ENCODE measurements at places on chromosomes 16 and 17.

GRCh38 chr17:71033336-71033735 is 864.0 kb downstream of the KCNJ2 start:
- no peak for DNase-seq

DNA sequence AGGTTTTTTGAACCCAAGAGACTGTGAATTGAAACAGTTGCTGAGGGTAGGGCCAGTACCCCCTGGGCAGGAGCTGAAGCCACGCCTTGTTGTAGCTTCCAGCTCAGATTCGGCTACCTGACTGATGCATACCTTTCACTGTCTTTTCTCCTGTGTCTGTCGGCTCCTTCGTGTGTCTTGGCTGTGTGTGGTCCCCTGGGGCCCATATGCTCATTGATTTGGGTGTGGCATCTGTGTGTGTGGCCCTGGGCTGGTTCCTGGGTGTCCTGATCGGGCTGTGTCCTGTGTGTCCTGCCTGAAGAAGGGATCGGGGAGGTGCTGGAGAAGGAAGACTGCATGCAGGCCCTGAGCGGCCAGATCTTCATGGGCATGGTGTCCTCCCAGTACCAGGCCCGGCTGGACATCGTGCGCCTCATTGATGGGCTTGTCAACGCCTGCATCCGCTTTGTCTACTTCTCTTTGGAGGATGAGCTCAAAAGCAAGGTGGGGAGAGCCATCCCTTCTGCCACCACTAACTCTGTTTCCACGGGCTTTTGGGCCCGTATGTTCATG is 20.9 kb downstream of the CASKIN2 start:
- no peak for DNase-seq

GRCh38 chr16:53202398-53202797 is 147.6 kb downstream of the CHD9 start:
- no peak for DNase-seq

DNA sequence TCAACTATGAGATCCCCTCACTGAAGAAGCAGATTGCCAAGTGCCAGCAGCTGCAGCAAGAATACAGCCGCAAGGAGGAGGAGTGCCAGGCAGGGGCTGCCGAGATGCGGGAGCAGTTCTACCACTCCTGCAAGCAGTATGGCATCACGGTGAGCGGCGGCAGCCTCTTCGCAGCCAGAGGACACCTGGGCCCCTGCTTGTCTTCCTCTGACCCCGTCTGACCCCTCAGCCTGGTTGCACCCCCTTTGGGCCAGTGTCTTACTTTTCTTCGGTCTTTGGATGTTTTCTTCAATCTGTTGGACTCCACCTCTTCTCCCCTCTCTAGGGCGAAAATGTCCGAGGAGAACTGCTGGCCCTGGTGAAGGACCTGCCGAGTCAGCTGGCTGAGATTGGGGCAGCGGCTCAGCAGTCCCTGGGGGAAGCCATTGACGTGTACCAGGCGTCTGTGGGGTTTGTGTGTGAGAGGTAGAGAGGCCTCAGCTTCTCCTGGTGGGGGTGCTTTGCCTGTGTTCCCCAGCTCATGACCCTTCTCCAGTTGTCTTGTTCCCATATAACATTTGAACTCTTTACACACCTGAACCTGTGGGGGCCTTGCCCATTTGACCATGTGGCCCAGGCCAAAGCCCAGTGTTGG is 4.4 kb downstream of the CDK5RAP3 start:
- DNase-seq, result no peak

GRCh38 chr17:57603978-57604377 is 141.1 kb downstream of the CCDC182 start:
- DNase-seq, result peak; percentile 62

DNA sequence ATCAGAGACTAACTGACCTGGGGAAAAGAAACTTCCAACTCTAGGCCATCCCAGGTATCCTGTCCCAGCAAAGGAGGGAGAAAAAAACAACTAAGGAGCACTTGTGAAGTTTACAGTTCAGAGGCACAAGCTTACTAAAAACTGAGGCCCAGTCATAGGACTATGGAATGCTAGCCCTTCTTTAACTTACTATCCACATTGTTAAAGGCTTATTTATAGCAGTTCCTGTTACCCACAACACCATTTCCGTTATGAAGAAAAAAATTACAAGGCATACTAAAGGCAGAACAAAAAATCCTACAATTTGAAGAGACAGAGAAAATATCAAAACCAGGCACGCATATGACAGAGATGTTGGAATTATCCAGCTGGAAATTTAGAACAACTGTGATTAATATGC is 159.1 kb downstream of the CDH11 start:
- DNase-seq, result no peak

DNA sequence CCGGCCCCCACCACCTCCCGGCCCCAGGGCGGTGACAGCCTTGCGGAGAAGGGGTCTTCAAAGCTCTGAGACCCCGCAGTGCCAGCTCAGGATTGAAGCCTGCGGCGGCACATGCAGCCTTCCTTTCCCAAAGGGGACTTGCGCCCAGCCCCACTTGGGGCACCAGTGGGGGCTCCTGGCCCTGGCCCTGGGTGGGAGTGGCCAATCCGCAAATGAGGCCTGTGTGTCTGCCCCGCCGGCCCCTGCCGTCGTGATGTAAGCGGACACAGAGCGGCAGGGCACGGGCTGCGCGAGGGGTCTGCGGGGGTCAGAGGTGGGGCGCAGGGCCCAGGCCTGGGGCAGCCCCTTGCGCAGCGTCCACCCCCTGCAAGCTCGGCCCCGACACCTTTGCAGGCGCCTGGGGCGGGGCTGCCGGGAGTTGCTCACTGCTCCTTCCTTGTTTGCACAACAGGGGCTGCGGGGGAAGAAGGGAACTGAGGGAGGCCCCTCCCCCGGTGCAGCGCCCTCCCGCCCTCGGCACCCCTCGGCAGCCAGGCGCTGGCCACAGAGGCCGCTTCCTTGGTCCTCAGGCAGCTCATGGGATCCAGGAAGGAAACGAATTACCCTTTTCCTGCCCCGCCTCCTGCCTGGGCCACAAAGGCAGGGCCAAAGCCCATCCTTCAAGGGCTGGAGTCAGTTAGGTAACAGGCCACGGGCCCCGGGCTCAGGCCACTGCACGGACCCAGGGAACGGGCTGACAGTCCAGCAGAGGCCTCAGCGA is 2.9 kb downstream of the SLC16A3 start:
- DNase-seq, result no peak

DNA sequence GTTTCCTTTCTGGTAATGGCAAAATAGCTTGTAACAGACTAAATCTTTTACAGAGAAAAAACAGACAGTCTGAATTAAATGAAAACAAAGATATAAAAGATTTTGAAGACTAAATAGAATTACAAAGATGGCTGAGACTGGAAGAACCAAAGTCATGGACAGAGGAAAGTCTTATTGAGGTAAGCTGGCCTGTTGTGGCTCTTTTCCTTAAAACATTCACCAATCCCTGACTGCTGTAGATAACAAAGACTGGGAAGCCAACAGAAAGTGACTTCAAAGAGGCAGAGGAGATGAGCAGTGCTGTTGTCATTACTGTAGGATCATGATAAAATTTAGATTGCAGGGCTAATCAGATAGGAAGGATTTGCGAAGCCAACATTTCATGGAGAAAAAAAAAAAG is 517.0 kb downstream of the KIF2B start:
- no peak for DNase-seq

DNA sequence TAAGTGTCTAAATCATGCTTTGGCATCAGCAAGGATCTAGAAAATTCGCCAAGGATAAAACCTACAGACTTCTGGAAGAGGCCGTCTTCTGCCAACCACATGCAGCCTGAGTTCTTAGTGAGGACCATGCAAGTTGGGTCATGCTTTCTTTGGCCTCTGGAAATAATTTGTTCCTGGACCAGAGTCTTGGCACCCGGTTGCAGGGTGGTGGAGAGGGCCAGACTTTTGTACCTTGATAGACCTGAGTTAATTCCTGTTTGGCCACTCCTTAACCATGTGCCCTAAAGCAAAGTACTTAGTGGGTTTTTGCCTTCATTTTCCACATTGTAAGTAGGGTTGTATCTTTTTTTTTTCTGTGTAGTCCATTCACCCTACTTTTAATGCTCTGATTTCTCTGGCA is 283.4 kb upstream of the IRX5 start:
- DNase-seq, result no peak

DNA sequence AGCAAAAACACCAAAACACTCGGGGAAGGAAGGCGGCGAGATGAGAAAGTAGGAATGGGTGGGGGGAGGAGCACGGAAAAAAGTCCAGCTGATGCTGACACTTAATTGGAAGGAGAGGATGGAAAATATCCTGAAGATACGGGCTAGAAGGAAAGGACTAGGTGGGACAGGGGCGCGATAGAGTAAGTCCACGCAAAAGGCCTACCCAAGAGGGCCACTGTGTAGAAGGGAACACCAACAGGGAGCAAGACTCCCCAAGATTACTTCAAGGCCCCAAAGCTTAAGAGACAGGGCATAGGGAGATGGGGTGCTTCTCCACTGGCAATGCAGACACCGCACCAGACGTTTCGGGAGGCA is 736 bp downstream of the APPBP2 start:
- DNase-seq, result no peak

- DNase-seq, result no peak
Observed at GRCh38 chr17:44840936-44841335, 6.7 kb upstream of the HIGD1B start.

Measured in stimulated activated CD4-positive, alpha-beta T cell treated with anti-CD3 and anti-CD28 coated beads, Interleukin-4, amount 100 ng/mL, for 48 hours (primary cell).